ENCODE measurements at places on chromosomes 5 and 9.

DNA sequence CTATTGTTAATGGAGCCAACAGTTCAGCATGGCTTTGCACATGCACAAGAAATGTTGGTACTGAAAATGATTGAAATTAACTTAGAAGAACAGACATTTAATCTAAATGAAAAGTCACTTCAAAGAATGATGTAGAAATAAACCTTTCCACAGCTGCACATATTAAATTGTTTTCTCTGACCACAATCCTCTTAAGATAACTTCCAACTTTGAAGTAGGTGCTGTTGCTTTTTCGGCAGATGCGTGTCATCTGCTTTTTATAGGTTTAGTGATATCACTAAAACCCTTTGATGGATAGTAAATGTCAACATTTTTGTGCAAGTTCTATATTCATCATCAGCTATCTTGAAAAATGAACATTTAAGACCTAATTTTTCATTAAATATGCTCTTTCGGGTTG, 25.3 kb upstream of the SLC1A3 start:
- no peak for DNase-seq

- DNase-seq = no peak
These were observed 196.9 kb downstream of the TUSC1 start for GRCh38 chr9:25481372-25481771.

DNA sequence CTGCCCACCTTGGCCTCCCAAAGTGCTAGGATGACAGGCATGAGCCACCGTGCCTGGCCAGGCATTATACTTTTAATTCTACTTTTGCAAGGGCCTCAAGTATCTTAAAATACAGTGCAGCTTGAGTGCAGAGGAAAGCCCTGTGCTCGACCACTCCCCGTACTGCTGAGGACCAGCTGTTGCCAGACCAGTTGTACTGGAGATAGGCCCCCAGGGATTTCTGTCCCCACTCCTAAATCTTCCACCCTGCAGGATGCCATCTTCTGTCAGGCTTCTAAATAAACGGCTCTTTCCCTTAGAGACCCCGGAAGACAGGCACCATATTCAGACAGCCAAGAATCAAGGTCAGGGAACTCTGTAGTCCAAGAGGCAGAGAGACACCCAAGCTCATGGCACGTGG, 16.6 kb upstream of the PSMD5 start:
- DNase-seq = no peak

- peak; percentile 45 for DNase-seq
These were observed 398.6 kb downstream of the PSAT1 start for GRCh38 chr9:78695519-78695918.

DNA sequence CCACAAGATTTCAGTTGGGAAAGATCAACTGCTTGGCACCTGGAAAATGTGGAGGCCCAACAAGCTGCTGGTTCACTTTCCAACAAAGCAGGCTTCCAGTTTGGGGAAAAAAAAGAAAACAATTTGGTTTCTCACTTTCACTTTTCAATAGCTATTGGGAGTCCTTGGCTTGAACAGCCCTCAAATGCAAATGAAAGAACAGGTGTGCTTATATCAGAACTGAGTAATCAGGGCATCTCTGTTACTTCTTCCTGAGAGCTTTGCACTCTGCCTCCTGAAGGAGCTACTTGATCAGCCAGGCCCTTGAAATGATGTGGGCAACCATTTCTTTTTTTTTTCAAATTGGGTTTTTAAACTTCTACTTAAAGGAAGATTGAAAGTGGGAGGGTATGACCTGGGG, 73.5 kb downstream of the MFAP3 start:
- DNase-seq = no peak

- DNase-seq = peak; percentile 42
These were observed 46.5 kb upstream of the MCTP1 start for GRCh38 chr5:95331358-95331757.

DNA sequence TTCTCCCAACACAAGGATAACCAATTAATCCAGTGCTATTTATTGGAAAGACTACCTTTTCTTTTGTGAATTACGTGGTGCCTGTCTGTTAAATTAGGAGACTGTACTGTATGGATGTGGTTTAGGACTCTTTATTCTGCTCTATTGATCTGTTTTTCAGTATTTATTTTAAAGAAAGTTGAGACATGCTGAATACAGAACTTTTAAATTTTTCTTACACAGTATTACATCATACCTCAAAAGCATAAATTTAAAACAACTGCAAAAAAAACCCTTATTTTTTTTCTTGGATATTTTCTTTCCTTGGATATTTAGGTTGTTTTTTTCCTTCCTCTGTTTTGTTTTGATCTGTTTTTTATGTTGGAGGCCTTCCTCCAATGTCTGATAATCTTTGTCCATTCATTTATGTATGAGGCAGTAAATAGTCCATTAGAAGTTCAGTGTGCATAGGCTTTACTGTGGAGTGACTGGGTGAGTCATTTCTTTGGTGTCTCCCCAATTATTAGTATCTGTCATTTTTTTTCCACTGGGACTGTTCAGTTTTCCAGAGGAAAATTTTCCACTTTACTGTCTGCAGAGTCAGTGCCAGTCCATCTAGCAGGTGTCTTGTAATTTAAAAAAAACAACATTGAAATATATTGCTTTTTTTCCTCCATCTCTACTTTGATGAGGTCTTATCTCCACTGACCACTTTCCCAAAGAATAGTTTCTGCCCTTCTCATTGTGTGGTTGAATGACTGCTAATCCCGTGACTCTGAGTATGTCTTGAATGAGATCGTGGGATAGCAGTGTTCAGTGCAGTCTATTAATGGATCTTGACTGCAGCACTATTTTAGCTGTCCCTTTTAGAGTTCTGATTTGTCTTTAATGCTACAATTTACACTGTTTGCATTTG, 15.2 kb downstream of the CYSTM1 start:
- DNase-seq = no peak

- no peak for DNase-seq
These were observed 23.2 kb upstream of the LVRN start for GRCh38 chr5:115939059-115939458.

DNA sequence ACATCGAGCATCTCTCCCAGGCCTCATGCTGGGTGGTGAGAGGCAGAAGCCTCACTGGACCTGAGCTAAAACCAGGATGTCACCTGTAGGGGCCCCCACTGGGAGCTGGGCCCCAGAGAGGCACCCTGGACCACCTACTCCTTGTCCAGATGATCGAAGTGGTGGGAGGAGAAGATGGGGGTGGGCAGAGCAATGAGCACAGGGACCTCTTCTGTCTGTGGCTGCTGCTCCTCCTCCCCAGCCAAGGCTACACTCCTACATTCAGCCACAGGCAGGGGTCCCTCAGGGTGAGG, 227.5 kb downstream of the CACNA1B start:
- no peak for DNase-seq

DNA sequence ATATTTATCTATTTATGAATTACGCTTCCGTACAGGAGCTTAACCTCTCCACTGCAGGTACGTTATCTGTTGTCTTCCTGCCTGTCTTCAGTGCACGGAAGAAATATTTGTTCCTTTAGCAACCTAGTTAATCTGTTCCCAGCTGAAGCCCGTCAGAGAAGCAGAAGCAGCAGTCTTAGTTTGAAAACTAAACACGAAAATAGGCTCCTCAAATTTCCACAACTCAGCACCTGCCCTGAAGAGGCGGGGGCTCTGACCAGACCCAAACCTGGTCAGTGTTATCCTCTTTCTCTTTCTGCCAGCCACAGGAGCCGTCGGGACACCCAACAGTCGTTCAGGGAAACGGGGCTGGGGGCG, 462 bp downstream of the NUDCD2 start:
- DNase-seq = peak; percentile 51

GRCh38 chr5:36656556-36656955, 50.1 kb downstream of the SLC1A3 start:
- DNase-seq = no peak

DNA sequence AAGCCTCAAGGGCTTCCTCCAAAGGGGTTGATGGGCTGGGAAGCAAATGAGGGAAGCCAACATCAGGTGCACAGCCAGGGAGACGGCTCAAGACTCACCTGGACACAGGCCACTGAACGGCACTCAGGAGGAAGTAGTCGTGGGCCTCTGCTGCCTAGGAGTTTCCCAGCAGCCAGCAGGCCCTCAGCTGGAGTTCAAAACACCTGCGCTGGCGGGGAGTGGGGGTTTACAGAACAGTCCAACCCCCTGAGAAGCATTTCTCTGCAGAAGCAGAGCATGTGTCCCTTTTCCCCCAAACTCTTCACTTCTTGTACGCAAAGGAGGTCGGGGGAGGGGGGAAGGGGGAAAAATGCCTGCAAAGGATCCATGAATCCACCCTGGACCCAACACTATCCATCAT, 2.3 kb downstream of the WHRN start:
- no peak for DNase-seq

GRCh38 chr5:1864896-1865440, 17.8 kb downstream of the IRX4 start:
- DNase-seq = no peak

DNA sequence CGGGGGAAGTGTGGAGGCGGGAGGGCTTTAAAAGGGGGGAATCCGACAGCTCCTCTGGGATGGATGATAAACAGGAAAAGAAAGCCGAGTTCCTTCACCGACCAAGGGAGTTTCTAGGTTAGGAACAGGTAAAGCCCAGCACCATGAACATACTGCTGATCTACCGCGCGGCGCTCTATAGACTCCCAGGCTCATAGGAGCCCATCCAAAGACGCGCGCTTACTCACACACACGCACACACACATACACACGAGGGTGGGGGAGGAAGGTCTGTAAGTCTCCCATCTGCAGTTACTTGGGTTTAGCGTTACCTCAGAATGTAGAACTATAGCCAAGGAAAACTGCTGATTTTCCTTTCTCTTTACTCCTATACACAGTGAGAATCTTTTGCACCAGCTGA, 2.6 kb upstream of the GABRB2 start:
- DNase-seq = no peak

GRCh38 chr5:83474991-83475390, 3.4 kb downstream of the VCAN start:
- no peak for DNase-seq

DNA sequence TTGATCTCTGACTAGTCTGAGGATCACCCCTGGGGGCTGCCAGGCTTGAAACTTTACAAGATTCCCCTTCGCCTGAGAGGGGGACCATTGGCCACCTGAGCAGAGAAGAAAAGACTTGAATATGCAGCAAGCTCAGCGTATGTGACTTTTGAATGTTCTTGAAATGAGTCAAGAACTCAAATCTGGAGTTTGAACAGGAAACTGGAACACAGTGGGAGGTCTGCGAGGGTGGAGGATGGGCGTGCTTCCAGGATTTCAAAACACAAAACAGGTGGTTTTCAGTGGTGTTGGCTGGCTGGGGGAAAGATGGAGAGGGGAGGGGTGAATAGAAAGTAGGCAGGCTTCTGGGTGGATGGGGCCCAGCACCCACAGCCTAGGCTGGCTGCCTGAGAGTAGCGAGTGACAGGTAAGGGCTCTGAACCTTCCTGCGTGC, 40.6 kb downstream of the TMEM174 start:
- no peak for DNase-seq

- DNase-seq = no peak
These were observed 126.7 kb downstream of the FOXD1 start for GRCh38 chr5:73321757-73322436.

DNA sequence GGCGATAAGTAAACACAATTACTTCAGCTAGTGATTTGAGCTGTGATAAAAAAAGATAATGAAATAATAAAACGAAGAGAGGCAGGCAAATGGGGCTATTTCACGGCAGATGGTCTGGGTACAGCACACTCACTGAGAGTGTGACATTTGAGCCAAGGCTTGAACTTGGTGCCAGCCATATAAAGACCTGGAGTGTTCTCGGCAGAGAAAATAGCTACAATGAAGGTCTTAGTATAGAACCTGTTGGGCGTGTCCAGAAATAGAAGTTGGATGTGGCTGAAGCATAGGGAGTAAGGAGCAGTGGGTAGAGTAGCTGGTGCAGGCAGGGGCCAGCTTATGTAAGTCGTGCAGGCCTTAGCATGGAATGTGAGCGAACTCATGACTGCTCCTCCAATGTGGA, 660.3 kb upstream of the WWC1 start:
- DNase-seq = no peak

GRCh38 chr5:163943546-163943945, 438.1 kb downstream of the MAT2B start:
- peak; percentile 66 for DNase-seq

DNA sequence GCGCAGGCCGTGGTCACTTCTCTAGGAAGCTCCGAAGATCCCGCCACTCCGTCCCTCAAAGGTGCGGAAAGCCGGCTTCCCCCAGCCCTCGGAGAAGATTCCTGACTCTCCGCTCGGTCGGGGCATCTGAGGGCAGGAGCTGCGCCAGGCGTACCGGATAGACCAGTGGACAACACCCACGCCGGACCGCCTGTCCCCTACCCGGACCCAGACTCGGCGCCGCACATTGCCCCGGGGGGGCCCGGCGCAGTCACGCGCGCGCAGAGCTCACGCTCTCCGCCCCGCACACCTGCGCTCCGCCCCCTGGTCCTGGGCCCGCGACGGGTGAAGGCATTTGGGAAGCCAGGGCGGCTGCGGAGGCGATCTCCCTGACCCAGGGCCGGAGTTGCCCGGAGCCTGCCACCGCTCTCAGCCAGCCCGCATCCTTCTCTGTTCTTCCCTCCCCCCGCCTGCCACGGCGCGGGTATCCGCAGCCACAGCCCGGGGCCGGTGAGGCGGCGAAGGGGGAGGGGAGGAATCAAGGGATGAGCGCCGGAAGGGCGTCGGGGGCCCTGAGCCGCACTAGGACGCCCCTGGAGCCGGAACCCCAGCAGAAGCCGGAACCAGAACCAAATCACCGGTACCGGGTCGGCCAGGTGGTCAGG, 448 bp downstream of the RELL2 start:
- DNase-seq = no peak

- DNase-seq = no peak
These were observed 36.1 kb downstream of the MAP3K1 start for GRCh38 chr5:56851258-56851941.

DNA sequence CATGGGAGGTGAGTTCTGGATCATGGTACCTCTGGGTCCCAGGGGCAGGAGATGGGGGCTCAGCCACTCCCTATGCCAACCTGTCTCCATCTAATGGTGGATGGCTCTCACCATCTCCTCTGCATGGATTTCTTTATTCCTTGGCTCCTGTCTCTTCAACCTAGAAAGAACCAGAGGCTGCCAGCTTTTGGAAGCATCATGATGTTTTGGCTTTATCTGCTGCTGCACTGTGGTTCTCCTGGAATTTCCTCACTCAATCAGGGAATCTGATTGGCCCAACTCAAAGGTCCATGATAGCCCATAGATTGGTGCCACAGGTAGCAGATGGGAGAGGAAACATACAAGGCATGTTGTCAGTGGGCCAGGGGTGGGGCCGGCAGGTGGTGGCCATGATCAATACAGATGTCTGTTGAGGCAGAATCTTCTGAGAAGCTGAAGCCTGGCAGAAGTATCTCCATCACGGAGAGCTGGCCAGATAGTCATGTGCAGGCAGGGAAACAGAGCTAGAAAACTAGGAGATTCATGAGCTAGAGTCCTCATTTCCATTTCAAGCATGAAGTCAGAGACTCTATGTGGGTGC, 158.2 kb downstream of the MACROH2A1 start:
- no peak for DNase-seq

Measured in MV-4-11 (cell line).